ENCODE measurements at places on chromosomes 6 and 20.
A peak's percentile ranks its signal among the peaks of the same experiment; 100 is the strongest.

DNA sequence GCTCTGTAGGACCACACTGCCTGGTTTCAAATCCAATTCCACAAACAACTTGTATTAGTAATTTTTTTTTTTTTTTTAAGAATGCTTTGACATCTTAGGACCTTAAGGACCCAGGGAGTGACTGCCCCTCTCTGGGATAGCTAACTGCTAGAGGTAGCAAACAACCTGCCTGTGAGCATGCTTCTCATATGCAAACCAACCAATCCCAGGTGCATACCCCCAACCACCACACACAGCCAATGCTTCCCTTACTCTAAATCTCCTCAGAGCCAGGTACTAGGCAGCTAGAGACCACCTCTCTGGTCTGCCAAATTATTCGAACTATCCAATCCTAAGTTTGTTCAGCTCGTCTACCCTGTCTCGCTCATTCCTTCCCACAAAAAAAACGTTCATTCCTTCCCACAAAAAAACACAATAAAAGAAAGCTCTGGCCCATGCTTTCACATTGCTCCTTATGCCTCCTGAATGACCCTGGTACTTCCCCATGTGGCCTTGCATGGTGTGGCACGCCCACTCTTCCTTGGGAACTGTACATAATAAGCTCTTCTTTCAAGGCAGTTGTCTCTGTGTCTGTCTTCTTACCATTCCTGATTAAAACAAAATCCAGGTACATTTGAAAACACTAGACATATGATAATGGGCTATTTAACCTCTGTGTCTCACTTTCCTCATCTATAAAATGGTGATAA is 6.4 kb downstream of the SERAC1 start:
- peaks cover 13% of the 10 kb centered on the region for H3K36me3 ChIP-seq
- no peak for DNase-seq
- H3K27me3 ChIP-seq, result no peaks in the 10 kb centered on the region
- H3K4me1 ChIP-seq, result peaks cover 6% of the 10 kb centered on the region

DNA sequence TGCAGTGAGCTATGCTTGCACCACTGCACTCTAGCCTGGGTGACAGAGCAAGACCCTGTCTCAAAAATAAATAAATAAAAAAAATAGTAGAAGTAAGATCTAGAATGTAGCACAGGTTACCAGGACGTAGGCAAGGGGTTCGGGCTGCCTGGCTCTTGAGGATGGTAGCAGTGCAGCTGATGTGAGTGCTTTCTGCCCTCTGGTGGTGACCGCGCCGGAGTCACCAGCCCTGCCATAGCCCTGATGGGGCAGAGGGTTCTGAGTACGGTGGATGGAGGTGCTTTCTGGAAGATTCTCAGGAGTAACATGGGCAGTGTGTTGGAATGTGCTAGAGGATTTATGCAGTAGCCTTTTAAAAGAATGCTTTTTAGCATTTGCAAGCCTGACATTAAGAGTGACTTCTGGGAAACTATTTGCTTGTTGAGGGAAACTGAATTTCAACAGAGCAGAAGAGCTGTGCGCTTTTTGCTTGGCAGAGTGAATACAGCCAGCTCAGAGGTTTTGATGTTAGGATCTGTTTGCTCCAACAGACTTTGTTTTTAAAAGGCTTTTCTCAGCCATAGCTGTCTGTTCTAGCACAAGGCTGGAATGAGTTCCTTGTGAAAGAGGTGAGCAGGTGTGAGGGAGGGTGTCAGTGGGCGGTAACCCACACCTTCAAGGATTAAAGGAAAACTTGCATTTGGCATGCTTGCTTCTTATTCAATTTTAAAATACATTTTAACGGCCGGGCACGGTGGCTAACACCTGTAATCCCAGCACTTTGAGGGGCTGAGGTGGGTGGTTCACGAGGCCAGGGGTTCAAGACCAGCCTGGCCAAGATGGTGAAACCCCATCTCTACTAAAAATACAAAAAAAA is 65.9 kb downstream of the PTPN1 start:
- no peaks in the 10 kb centered on the region for H3K27me3 ChIP-seq
- H3K4me3 ChIP-seq, result no peak overlapping the region

- peaks cover under 1% of the 10 kb centered on the region for H3K36me3 ChIP-seq
- H3K27me3 ChIP-seq, result no peaks in the 10 kb centered on the region
- H3K4me1 ChIP-seq, result peaks cover 43% of the 10 kb centered on the region
- H3K4me3 ChIP-seq, result no peak overlapping the region
- no peak overlapping the region for H3K27ac ChIP-seq
These were observed 21.9 kb downstream of the SPATA2 start for GRCh38 chr20:49893242-49894072.

GRCh38 chr6:30769853-30770524 is 25.6 kb upstream of the IER3 start:
- H3K36me3 ChIP-seq, result no peaks in the 10 kb centered on the region
- peaks cover 47% of the 10 kb centered on the region for H3K4me1 ChIP-seq
- peak overlapping the region; percentile 61 for H3K4me3 ChIP-seq
- H3K27ac ChIP-seq, result peak overlapping the region; percentile 88
- no peaks in the 10 kb centered on the region for H3K27me3 ChIP-seq

DNA sequence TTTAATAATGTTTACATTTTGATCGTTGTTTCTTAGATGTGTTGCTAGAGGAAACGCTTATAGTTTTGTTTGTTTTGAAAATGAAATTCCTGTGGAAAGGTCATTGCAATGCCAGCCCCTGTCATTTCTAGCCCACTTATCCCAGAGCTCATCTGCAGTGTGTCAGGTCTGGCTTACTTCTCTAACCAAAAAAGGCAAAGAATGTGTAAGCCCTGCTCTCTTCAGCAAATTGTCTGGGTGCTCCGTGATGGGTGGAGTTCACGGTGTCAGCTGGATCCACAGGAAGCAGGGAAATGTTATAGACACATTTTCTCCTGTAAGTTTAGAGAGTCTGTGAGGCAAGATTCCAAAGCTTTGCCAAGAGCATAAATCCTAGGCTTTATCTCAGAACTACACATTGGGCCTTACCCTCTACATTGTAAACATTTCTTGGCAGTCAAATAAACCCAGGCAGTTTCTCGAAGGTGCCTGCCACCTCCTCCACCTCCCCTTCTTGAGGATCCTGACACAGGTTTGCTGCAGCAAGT is 50.9 kb downstream of the RPRD1B start:
- H3K27ac ChIP-seq, result peak overlapping the region; percentile 76
- H3K36me3 ChIP-seq, result peaks cover 58% of the 10 kb centered on the region

GRCh38 chr6:52992980-52993920 is 1.8 kb downstream of the GSTA4 start:
- peak overlapping the region; percentile 96 for H3K4me3 ChIP-seq
- peaks cover 35% of the 10 kb centered on the region for H3K4me1 ChIP-seq
- DNase-seq, result no peak
- peak overlapping the region; percentile 100 for H3K27ac ChIP-seq
- H3K36me3 ChIP-seq, result peaks cover 38% of the 10 kb centered on the region

GRCh38 chr20:59788811-59789397 is 144.5 kb downstream of the SYCP2 start:
- H3K27ac ChIP-seq, result no peak overlapping the region
- peak overlapping the region; percentile 8 for H3K4me3 ChIP-seq
- H3K4me1 ChIP-seq, result peaks cover 22% of the 10 kb centered on the region
- H3K27me3 ChIP-seq, result peaks cover 43% of the 10 kb centered on the region

GRCh38 chr6:112912416-112913101 is 565.4 kb downstream of the RFPL4B start:
- no peaks in the 10 kb centered on the region for H3K36me3 ChIP-seq
- peaks cover 5% of the 10 kb centered on the region for H3K4me1 ChIP-seq
- no peak for DNase-seq
- H3K27me3 ChIP-seq, result no peaks in the 10 kb centered on the region
- no peak overlapping the region for H3K27ac ChIP-seq
- no peak overlapping the region for H3K4me3 ChIP-seq

- H3K36me3 ChIP-seq, result no peaks in the 10 kb centered on the region
- DNase-seq, result no peak
- no peak overlapping the region for H3K4me3 ChIP-seq
- H3K27me3 ChIP-seq, result no peaks in the 10 kb centered on the region
These were observed 9.0 kb upstream of the CCN6 start for GRCh38 chr6:112044856-112045255.

GRCh38 chr6:12957321-12958051 is 240.9 kb downstream of the PHACTR1 start:
- no peak for DNase-seq
- peaks cover 25% of the 10 kb centered on the region for H3K4me1 ChIP-seq
- no peaks in the 10 kb centered on the region for H3K36me3 ChIP-seq
- H3K4me3 ChIP-seq, result peak overlapping the region; percentile 72
- H3K27me3 ChIP-seq, result peaks cover 67% of the 10 kb centered on the region

DNA sequence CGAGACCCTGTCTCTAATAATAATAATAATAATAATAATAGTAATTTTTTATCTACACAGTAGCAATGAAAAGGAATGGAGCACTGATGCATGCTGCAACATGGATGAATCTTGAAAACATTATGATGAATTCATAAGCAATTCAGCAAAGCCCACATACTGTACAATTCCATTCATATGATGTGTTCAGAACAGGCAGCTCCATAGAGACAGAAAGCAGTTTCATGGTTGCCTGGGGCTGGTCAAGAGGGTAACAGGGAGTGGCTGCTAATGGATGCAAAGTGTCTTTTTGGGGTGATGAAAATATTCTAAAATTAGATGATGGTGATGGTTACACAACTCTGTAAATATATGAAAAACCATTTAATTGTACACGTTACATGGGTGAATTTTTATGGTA is 43.6 kb downstream of the SLC24A3 start:
- H3K4me3 ChIP-seq, result peak overlapping the region; percentile 20
- peaks cover 4% of the 10 kb centered on the region for H3K36me3 ChIP-seq
- no peaks in the 10 kb centered on the region for H3K27me3 ChIP-seq
- H3K4me1 ChIP-seq, result peaks cover 19% of the 10 kb centered on the region
- no peak for DNase-seq
- H3K27ac ChIP-seq, result no peak overlapping the region

GRCh38 chr20:40628877-40629276 is 60.2 kb downstream of the MAFB start:
- H3K36me3 ChIP-seq, result no peaks in the 10 kb centered on the region
- H3K27ac ChIP-seq, result peak overlapping the region; percentile 18
- no peaks in the 10 kb centered on the region for H3K27me3 ChIP-seq
- no peaks in the 10 kb centered on the region for H3K4me1 ChIP-seq
- DNase-seq, result no peak

GRCh38 chr6:1313767-1314503 is 2.0 kb downstream of the FOXQ1 start:
- DNase-seq, result no peak
- peak overlapping the region; percentile 69 for H3K27ac ChIP-seq
- peaks cover 13% of the 10 kb centered on the region for H3K4me1 ChIP-seq
- peaks cover 66% of the 10 kb centered on the region for H3K27me3 ChIP-seq
- H3K4me3 ChIP-seq, result peak overlapping the region; percentile 87
- H3K36me3 ChIP-seq, result peaks cover 11% of the 10 kb centered on the region

DNA sequence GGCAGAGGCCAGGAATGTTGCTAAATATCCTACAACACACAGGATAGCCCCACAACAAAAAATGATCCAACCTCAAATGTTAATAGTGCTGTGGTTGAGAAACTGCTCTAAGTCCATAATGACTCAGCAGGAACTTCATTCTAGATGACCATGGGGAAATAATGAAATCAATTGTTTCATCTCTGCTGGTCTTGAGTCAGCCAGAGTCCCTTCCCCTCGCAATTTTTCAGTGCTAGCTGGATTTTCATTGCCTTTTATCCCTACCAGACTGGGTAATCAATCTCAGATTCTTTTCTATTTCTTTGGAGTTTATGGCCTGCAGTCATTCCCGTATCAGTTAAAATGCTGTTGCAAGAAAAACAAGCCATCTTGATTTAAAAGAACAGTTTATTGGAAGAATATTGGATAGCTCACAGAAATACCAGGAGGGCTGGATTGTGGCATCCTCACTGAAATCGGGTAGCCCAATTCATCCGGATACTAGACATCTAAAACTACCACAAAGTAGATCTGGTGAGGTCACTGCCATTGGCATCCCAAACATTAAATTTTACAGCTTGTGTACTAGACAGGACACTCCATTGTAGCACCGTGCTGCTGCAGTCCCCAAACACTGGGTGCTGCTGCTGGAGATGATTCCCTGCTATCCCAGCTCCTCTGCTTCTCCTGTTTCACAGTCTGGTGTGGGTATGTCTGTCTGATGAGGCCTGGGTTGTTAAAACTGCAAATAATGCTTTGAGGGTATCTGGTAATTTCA is 30.3 kb upstream of the POPDC3 start:
- peak overlapping the region; percentile 36 for H3K27ac ChIP-seq
- H3K4me1 ChIP-seq, result peaks cover 34% of the 10 kb centered on the region
- DNase-seq, result no peak

- no peaks in the 10 kb centered on the region for H3K4me1 ChIP-seq
- no peaks in the 10 kb centered on the region for H3K36me3 ChIP-seq
- H3K27ac ChIP-seq, result no peak overlapping the region
- no peak overlapping the region for H3K4me3 ChIP-seq
These were observed 38.9 kb downstream of the SNRNP48 start for GRCh38 chr6:7628909-7629308.

DNA sequence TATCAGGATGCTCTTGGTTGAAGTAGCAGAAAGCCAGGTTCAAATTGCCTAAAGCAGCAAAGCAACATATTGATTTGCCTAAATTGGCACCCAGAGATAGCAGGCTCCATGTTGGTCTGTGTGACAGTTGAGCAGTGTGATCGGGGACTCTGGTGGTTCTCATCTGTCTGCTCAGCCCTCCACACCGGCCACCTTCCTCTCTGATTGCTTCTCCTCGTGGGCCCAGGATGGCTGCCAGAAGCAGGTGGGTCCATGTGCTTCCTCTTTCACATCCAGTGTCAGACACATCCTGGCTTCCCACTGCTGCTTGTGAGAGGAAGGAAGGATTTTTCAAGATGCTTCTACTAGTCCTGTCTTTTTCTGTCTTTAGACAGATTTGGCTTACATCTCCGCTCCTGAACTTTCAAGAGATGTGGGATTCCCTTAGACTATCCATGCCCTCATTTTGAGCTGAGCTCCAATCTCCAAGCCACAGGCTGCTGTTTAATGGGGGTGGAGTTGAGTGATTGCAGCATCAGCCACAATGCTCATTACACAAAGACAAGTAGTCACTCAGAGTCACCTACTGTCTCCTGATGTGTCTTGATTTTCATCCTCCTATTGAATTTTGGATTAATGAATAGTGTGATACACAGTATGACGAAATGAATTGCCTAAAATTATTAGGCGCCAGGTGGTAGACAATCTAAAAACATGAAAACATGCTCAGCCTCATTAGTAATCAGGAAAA is 122.2 kb downstream of the ZDHHC14 start:
- no peaks in the 10 kb centered on the region for H3K4me1 ChIP-seq
- H3K4me3 ChIP-seq, result no peak overlapping the region
- no peak overlapping the region for H3K27ac ChIP-seq

DNA sequence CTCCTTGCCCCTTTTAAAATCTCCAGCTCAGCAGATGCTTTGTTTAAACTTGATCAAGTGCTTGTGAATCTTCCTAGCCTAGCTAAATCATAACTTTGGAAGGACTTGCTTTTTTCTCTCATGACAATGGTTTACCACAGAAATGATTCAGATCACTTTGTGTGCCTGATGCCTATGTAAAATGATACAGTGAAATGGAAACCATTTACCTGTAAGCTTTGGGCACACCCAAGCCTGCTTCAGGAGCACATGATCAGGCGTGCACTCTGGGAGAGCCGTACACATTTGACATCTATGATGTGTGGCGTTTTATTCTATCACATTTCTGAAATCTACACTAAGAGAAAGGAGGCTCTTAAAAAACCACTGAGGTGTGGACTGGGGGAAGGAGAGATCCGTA is 41.1 kb downstream of the PTPN1 start:
- H3K36me3 ChIP-seq, result peaks cover 5% of the 10 kb centered on the region
- H3K4me1 ChIP-seq, result peaks cover 18% of the 10 kb centered on the region
- H3K27me3 ChIP-seq, result no peaks in the 10 kb centered on the region
- no peak for DNase-seq
- H3K27ac ChIP-seq, result peak overlapping the region; percentile 82

- no peak for DNase-seq
- H3K27ac ChIP-seq, result no peak overlapping the region
- H3K36me3 ChIP-seq, result no peaks in the 10 kb centered on the region
- H3K4me3 ChIP-seq, result no peak overlapping the region
- no peaks in the 10 kb centered on the region for H3K4me1 ChIP-seq
These were observed 55.9 kb downstream of the KCNQ5 start for GRCh38 chr6:72677740-72678139.
